Kidney capillary endothelial cell (primary cell): ENCODE measurements at places on chromosomes 16 and 17.
A peak's percentile ranks its signal among the peaks of the same experiment; 100 is the strongest.

DNA sequence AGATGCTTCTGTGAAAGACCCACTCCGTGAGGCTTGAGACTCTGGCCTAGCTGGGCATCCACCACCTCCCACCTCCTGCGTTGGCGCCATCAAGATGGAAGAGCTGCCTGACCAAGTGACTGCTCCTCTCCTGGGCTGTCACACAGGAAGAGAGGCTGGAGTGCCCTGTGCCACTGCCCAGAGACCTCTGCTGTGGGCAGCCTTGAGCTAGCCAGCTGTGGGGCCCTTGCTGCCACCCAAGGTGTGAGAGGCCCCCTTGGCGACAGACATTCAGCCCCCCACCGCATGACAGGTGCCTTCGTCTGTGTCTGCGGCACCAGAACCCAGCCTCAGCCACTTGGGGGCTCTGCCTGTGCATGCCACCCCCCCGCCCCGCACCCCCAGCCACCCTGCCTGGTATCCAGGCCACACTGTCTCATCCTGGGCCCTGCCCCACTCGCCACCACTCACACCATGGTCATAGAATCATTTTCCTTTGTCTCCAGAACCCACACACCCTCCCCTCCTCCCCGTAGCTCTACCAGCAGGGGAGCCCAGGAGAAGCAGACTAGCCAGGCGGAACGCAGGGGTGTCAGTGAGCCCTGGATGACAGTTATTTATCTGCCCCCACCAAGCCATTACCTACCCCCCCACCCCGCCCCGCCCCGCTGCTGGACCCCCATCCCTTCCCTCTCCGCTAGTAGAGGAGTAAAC lies 120.9 kb upstream of the LHX1 start:
- no peak for DNase-seq

GRCh38 chr16:81623365-81624102 lies 155.6 kb upstream of the PLCG2 start:
- no peak for DNase-seq

DNA sequence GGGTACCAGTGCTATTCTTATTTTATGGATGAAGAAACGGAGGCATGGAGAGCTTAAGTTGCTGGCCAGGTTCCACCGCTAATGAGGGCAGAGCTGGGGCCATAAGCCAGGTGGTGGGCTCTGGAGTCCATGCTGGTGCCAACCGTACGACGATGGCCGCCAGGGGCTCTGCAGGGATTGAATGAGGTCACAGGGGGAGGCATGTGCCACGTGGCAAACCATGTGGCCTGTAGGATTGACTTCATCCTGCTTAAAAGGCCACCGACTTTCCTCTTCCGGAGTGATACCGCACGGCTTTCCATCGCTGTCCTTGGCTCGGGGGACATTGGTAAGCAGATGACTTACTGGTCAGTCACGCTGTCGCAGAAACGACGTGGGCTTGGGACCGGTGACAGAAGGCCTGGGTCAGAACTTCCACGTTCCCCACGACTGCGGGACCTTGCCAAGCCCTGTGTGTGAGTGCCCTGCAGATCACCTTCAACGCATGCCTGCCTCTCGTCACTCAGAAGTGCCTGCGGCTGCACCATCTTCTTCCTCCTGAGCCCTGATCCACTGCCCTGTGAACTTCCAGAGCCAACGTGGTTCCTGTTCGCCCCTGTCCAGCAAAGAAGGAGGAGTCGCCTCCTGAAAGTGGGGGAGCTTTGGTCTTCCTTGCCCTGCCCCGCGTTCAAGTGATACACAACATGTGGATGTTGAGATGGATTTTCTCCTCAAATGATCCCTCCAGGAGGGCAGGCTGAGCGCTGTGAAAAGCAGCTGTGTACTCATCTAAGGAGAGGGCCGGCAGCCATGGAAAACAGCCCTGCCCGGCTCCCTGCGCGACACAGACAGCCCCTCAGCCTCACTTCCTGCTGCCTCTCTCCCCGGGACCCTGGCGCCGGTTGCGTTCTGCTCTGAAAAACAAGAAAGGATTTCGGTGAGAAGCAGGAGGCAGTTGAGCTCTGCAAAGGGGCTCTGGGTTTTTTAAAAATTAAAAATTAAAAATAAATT lies 176.7 kb downstream of the C16orf95 start:
- DNase-seq: no peak

DNA sequence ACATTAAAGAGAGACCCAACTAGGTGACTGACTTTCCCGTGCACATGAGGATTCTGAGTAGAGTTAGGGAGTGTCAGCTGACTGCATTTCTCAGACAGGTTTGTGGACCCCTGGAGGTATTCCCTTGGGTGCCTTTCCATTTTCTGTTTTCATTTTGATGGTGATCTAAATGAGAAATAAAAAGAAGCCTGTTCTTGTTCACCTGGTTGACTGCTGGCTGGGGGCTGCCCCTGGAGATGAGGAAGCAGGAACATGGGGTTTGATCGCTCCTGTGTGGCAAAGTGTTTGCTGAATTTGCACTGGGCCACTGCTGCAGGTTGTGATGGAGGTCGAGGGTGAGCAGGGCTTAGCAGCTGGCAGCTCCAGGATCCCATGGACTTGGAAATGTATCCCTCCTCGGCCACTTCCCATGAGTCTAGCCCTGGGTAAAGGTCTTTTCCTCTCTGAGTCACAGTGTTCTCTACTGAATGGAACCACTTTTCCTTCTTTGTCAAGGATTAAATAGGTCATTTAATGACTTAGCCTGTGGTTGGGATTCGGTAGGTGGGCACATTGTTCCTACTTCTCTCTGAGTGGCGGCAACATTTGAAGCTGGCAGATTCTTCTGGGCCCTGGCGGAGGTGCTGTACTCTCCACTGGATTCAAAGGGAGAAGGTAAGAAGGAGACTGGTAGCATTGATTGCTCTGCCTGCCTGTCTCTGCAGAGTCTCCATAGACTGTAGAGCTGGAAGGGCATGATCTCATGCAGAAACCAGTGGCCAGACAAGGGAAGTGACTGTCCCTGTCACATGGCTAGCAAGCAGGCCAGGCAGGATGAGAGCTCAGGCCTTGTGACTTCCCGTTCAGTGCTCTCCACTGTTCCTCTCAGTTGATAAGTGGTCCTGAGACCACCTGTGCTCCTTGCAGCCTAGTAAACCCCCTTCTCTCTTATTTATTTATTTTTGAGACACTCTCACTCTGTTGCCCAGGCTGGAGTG lies 17.9 kb downstream of the SNX29 start:
- DNase-seq: peak; percentile 94

DNA sequence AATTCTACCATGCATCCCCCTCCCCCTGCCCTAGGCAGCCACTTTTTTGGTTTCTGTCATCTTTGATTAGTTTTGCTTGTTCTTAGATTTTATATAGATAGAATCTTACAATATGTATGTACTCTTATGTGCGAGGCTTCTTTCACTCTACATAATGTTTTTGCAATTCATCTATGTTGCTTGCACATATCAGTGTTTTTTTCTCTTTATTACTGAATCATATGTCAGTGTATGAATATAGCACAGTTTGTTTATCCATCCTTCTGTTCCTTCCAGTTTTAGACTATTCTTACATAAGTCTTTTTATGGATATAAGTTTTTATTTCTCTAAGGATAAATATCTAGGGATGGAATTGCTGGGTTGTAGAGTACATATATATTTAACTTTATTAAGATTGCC lies 26.6 kb downstream of the NLK start:
- DNase-seq: no peak

DNA sequence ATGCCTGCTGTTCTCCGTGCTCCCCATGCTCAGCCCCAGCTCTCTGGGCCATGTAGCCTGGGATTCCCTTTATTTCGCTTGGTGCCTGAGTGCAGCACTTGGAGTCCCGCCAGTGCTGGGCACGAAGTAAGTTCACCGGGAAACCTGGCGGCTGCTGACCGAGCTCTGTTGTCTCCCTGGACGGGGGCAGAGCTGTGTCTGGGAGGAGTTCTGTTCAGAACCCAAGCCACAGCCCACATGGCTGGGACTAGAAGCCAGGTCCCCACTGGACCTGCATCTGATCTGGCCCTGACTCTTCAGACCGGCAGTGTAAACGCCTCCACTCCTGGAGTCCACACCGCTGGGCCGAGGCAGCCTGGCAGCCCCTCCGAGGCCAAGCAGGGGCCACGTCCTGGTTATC lies 37.5 kb upstream of the CIBAR2 start:
- no peak for DNase-seq
